ENCODE measurements at places on chromosomes 6 and 20. TPM values are rescaled to one million over a fixed set of nuclear protein-coding genes. Genes with fewer than 3 reads are reported as not detected.

DNA sequence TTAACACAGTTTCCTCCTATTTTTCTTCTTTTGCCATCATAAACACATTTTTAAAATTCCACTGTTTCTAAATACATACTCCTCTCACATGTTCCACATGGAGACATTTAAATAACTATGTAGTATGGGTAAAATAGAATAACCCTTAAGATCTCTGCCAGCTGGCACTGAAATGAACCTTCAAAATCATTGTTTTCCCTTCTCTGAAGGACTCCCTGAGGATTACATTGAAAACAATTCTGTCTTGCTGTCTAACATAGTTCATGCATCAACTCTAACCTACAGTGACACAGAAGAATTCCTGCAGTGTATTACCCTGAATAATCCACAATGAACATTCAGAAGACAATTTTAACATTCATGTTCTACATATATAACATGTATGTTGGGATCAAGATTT, 1361.8 kb upstream of the CITED2 start:
- DNase-seq = no peak

- no peak for DNase-seq
These were observed 29.4 kb downstream of the DUSP22 start for GRCh38 chr6:321536-322258.

- DNase-seq = no peak
These were observed 25.3 kb downstream of the SLC35A1 start for GRCh38 chr6:87498048-87498447.

DNA sequence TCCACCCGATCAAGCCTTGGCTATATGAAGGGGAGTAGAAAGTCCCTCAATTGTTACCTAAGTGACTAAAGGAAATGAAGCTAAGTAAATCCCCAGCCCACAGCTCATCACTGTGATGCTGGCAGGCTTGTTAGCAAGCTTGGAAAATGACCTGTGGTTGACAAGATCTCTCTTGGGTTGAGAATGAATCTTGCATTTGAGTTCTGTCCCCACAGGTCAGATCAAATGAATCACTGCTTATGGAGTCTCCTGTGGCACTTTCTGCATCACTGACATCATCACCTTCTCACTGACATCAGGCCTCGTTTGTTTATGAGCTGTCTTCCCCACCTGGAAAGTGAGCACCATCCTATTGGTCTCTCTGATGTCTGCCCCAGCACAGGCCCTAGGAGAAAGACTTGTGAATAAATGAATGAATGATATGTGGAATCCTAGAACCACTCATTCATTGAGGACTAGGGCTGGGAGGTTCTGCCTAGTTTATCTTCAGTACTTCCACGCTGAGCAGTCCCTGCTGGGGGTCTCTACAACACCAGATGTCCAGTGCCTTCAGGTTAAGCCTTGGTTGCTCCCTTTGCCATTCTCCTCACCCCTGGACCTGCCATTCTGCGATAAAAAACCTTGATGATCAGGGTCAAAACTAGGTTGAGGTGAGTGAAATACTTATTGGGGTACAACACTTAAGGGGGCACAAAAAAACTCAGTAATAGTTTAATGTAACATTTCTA, 318.4 kb upstream of the MOCS1 start:
- DNase-seq = no peak

DNA sequence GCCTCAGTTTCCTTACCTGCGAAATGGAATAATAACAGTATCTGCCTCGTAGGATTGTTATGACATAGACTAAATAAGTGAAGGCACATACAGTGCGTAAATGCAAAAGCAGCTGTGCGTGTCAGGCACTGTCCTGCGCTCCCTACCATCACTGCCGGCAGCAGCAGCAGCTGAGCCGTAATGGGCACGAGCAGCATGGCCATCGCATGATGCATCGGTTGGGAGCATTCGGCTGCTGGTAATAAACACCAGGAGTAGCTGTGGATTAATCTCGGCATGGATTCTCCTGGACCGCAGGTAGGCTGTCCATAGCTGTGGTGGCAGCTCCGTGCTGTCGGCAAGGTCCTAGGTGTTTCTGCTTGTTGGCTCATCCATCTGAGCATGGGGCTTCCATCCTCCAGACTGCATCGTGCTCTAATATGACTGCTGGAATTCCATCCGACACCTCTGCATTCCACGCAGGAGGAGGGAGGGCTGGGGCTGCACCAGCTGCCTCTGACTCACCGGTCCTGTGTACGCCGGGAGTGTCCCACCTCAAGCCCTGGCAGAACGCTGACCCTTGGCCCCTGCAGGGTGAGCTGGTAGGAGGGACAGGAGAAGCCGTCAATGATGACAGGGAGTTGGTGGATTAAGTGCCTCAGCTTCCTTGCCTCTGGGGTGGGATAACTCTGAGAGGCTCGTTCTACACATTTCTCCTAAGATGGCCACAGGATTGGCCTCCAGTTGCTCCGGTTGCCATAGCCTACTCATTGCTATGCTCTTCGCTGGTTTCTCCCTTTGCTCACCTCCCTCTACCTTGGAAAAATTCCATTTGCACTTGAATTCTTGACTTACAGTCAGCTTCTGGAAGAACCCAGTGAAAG, 100.9 kb upstream of the PMEPA1 start:
- DNase-seq = no peak

DNA sequence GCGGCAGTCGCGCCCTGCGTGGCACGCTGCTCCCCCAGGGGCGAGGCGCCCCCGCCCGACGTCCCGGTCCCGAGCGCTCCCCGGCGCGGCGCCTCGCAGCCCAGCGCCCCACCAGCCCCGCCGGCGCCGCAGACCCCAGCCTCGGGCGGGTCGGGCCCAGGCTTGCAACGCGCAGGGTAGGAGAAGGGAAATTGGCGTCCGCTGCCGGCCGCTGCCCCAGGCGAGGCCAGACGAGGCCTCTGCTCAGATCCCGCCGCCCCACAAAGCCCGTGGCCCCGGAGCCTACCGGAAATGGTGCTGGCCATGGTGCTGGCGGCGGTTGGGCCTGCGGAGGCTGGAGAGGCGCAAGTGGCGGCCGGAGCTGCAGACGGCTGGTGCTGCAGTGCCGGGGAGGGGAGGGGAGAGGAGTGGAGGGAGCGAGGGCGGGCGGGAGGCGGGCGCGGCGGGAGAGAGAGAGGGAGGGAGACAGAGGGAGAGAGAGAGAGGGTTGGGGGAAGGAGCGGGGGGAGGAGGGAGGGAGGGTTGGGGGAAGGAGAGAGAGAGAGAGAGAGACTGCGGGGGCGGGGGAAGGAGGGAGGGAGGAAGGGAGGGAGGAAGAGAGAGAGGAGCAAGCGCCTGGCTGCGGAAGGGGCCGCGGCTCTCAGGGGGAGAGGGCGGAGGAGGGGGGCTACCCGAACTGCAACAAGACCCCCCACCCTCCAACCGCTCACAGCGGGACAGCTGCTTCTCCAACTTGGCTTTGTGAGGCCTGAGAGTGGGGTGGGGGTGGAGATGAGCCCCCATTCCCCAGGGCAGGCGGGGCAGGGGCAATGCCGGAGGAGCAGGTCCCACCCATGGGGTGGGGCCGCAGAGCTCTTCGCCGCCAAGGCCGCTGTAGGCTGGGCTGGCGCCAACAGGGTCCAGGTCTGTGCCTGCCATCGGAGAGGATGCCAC, at the start of gene STMN3:
Gene STMN3 (minus strand): TSS at position 384 of the 933 bp plus-strand sequence. CDS start 79 bp downstream, at position 305.
- peak; percentile 91 for DNase-seq

Gene CCN6
- not detected for total RNA-seq

Gene DACT2
- total RNA-seq = 1.0 TPM
